Naive thymus-derived CD4-positive, alpha-beta T cell (primary cell): ENCODE measurements at places on chromosomes 6 and 20. TPM values are rescaled to one million over a fixed set of nuclear protein-coding genes. Genes with fewer than 3 reads are reported as not detected.
A peak's percentile ranks its signal among the peaks of the same experiment; 100 is the strongest.

- no peak overlapping the region for H3K4me3 ChIP-seq
- no peak overlapping the region for H3K27ac ChIP-seq
- no peaks in the 10 kb centered on the region for H3K4me1 ChIP-seq
- H3K36me3 ChIP-seq, result no peaks in the 10 kb centered on the region
- DNase-seq, result no peak
Measured at GRCh38 chr20:60558486-60558885, 600.3 kb downstream of the CDH26 start.

DNA sequence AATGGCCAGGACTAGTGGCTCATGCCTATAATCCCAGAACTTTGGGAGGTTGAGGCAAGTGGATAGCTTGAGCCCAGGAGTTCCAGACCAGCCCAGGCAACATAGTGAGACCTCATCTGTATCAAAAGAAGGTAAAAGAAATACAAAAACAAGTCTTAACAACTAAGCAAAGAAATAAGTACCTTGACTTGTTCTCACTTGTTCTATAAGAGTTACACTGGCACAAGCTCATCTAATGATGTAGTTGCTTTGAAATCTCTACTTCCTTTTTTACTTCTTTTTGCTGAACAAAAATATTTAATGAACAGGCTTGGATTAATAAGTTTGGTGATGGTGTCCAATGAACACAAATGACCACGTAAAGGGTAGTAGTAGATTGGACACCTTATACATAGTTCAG, 72.2 kb downstream of the SGK1 start:
- no peaks in the 10 kb centered on the region for H3K36me3 ChIP-seq
- H3K4me3 ChIP-seq, result no peak overlapping the region
- no peaks in the 10 kb centered on the region for H3K27me3 ChIP-seq

GRCh38 chr6:140485740-140486449, 1111.4 kb upstream of the CITED2 start:
- H3K27me3 ChIP-seq, result no peaks in the 10 kb centered on the region
- H3K4me1 ChIP-seq, result no peaks in the 10 kb centered on the region
- no peak for DNase-seq
- no peak overlapping the region for H3K4me3 ChIP-seq
- H3K27ac ChIP-seq, result no peak overlapping the region
- no peaks in the 10 kb centered on the region for H3K36me3 ChIP-seq

DNA sequence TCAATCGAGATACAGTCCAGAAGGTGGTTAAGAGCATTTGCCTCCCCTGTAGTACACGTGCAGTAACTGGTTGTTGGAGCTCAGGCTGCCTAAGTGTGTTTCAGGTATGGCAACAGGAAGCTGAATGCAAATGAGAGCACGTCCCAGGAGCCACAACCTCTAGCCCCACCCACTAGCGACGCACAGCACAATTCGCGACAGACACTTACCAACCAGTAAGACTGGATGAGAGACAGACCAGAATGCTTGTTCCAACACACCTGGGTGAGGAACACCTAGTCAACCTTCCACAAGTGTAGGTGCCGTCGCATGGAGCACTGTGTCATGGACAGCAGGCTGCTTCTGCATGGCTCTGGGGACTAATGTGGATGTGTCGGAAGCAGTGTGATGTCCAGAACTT, 7.2 kb upstream of the SERPINB1 start:
- H3K4me1 ChIP-seq, result peaks cover 30% of the 10 kb centered on the region
- no peaks in the 10 kb centered on the region for H3K36me3 ChIP-seq
- H3K27me3 ChIP-seq, result no peaks in the 10 kb centered on the region
- H3K27ac ChIP-seq, result peak overlapping the region; percentile 63
- peak; percentile 62 for DNase-seq

GRCh38 chr6:89966228-89966544, 71.9 kb downstream of the GJA10 start:
- H3K27ac ChIP-seq, result peak overlapping the region; percentile 26
- H3K4me3 ChIP-seq, result no peak overlapping the region
- H3K4me1 ChIP-seq, result peaks cover 8% of the 10 kb centered on the region
- H3K36me3 ChIP-seq, result no peaks in the 10 kb centered on the region
- no peaks in the 10 kb centered on the region for H3K27me3 ChIP-seq

DNA sequence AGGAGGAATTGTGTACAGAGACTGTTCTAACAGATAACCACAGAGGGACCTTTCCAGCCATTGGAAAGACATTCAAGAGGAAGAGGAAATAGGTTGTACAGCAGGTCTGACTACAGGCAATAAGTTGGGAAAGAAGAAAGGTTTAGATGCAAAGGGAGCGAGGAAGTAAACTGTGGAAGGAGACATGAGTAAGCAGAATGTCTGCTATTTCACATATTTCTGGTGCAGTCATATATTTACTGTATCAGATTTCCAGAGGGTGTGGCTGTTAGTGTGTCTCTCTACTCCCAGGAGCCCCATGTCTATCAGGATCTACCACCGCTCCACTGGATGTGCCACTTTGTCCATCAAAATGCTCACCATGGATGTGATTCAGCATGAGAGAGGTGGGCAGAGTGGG, 25.9 kb downstream of the MRS2 start:
- H3K27me3 ChIP-seq, result no peaks in the 10 kb centered on the region
- no peaks in the 10 kb centered on the region for H3K4me1 ChIP-seq
- H3K36me3 ChIP-seq, result peaks cover 22% of the 10 kb centered on the region
- no peak overlapping the region for H3K4me3 ChIP-seq
- no peak overlapping the region for H3K27ac ChIP-seq

DNA sequence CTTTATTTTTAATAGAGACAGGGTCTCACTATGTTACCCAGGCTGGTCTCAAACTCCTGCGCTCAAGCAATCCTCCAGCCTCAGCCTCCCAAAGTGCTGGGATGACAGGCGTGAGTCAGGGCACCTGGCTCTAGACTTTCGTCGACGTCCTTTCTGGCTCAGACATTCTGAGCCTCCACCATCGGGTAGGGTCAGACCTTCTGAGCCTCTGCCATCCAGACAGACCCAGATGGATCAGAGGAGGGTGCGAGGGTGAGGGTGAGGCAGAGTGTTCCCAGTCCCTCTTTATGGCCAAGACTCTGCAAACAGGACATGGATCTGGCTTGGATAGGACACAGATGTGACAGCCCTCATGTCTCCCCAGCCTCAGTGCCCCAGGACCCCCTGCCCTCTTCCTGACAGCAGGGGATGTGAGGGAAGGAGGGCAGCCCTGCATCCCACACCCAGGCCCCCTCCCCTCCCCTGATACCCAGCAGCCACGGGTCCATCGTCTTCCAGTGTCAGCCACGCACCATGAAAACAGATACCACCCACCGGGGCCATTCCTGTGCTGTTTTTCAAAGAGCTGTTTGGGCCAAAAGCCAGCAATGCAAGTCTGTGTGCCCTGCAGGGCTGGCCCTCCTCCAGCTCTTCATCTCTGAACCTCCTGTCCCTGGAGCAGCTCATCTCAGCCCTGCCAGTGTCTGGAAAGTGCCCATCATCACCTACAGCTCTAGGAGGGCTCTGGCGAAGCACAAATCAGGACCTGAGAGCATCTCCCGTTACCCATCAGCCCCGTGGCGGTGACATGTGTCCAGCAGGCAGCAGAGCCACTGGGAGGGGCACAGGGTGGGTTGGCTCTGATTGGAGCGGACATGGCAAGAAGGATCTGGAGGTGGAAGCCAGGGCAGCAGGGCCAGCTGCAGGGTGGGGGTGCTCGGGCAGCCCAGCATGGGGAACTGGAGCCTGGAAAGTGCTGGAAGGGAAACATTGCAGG, 208.4 kb downstream of the PREX1 start:
- no peaks in the 10 kb centered on the region for H3K27me3 ChIP-seq
- peaks cover 7% of the 10 kb centered on the region for H3K4me1 ChIP-seq
- no peak for DNase-seq
- H3K4me3 ChIP-seq, result no peak overlapping the region

- H3K4me1 ChIP-seq, result no peaks in the 10 kb centered on the region
- DNase-seq, result no peak
- no peaks in the 10 kb centered on the region for H3K27me3 ChIP-seq
- no peaks in the 10 kb centered on the region for H3K36me3 ChIP-seq
Measured at GRCh38 chr6:156283091-156283490, 494.1 kb upstream of the ARID1B start.

DNA sequence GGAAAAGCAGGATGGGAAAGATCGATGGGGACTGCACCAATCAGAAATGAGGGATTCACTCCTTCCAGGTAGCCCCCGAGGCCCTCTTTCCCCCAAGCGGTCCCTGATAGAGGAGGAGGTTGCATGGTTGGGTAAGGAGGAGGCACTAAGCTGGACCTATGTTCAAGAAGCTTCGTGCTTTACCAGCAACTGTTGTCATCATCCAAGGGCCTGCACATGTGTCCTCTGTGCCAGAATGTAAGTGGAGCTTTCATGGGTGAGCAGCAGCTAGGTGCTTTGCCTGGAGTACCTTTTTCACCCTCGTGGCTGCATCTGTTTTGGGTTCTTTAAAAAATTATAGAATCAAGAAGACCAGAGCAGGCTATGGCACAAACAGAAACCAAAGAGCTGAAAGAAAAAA, 54.0 kb downstream of the GMPR start:
- H3K4me3 ChIP-seq, result no peak overlapping the region
- no peak overlapping the region for H3K27ac ChIP-seq
- H3K27me3 ChIP-seq, result no peaks in the 10 kb centered on the region
- no peak for DNase-seq
- H3K4me1 ChIP-seq, result no peaks in the 10 kb centered on the region

DNA sequence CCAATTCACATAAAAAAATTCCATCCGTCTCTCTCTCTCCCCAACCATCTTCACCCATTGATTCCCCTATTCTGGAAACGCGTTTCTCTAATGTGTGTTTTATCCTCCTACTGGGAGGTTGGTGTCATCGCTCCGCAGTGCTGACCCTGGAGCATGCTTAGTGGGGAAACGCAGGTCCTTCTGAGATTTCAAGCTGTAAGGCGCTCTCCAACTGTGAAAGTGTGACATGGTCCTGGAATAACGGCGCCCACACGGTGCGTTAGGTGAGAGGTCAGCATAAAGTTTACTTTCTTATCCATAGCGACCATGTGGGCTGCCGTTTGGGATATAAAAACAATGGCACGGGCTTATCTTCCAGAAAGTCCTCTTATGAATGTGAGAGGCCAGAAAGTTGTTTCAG, 123.9 kb downstream of the WDR27 start:
- H3K4me1 ChIP-seq, result no peaks in the 10 kb centered on the region
- no peaks in the 10 kb centered on the region for H3K36me3 ChIP-seq
- no peaks in the 10 kb centered on the region for H3K27me3 ChIP-seq
- H3K27ac ChIP-seq, result no peak overlapping the region
- no peak for DNase-seq

DNA sequence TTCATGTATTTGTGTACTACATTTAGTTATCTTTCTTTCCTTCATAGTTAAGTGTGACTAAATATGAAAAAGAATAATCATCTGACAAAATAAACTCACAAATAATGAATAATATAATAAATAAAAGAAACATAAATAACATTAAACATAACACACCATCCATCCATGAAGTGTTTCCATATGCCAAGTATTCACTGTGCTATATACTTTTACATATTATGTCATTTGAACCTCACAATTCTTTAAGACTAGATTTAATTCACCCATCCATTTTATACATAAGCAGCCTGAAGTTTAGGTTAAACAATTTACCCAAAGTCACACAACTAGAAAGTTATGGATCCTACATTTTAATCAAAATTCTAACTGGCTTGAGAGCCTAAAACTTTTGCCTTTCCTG, 549.4 kb upstream of the HS3ST5 start:
- no peak for DNase-seq
- no peak overlapping the region for H3K4me3 ChIP-seq
- H3K36me3 ChIP-seq, result no peaks in the 10 kb centered on the region
- no peaks in the 10 kb centered on the region for H3K27me3 ChIP-seq
- no peak overlapping the region for H3K27ac ChIP-seq

DNA sequence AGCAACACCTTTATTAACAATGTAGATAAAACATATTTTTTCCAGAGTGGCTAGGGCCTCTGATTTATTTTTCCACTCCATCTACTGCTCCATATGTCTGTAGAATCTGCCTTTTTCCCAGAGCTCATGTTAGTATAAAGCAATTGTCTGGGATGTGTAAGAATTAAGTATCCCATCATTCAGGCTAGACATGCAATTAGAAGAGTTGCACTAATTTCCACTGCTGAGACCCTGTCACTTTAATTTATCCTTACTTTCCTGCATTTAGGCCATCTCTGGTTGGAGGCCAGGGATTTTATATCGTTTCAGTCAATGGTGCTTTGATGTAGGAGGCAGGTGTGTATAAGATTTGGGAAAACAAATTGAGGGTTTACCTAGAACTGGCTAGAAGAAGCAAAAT, 286.1 kb upstream of the POU3F2 start:
- DNase-seq, result no peak
- no peaks in the 10 kb centered on the region for H3K4me1 ChIP-seq
- no peak overlapping the region for H3K27ac ChIP-seq
- no peaks in the 10 kb centered on the region for H3K27me3 ChIP-seq

Gene DHX35
- total RNA-seq, result 13.3 TPM

Gene BACH2
- 147 TPM for total RNA-seq

Gene RAET1G
- total RNA-seq, result not detected in 2 replicates

Gene TGM6
- not detected for total RNA-seq

Gene B4GALT5
- 22.1 and 23.1 TPM in 2 replicates for total RNA-seq

Gene BMP2
- total RNA-seq, result not detected

Gene LBP
- not detected for total RNA-seq

Gene SASH1
- 1.9 TPM in 2 replicates for total RNA-seq

Gene GTSF1L
- total RNA-seq, result 1.4 TPM

Gene WFDC5
- not detected in 2 replicates for total RNA-seq

Gene CCN6
- not detected for total RNA-seq

Gene BPIFB1
- not detected for total RNA-seq
